ENCODE measurements at places on chromosomes 7 and 10.

- DNase-seq: peak; percentile 85
Measured at GRCh38 chr7:139341058-139341775, at the start of gene FMC1. Gene FMC1, plus strand, starts transcription at chr7:139341337. Its CDS starts 48 bp downstream, at chr7:139341385.

DNA sequence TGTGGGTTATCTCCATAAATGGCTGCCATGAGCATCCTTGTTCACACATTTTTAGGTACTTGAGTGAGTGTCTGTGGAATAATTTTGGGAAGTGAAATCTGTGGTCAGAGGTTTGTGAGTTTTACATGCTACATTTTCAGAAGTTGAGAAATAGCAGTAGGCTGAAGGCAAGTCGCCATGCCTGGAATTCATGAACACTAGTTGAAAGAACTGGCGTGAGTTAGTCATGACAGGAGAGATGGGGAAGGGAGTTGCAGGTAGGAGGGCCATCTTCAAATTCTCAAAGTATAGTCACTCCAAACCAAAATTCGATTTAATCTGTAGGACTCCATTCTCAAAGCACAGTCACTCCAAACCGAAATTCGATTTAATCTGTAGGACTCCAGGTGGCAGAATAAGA, 89.6 kb downstream of the EGFR start:
- DNase-seq: no peak

GRCh38 chr10:29055101-29055500, 233.8 kb upstream of the LYZL1 start:
- no peak for DNase-seq

- DNase-seq: no peak
Measured at GRCh38 chr10:17831896-17832295, 22.7 kb downstream of the MRC1 start.

DNA sequence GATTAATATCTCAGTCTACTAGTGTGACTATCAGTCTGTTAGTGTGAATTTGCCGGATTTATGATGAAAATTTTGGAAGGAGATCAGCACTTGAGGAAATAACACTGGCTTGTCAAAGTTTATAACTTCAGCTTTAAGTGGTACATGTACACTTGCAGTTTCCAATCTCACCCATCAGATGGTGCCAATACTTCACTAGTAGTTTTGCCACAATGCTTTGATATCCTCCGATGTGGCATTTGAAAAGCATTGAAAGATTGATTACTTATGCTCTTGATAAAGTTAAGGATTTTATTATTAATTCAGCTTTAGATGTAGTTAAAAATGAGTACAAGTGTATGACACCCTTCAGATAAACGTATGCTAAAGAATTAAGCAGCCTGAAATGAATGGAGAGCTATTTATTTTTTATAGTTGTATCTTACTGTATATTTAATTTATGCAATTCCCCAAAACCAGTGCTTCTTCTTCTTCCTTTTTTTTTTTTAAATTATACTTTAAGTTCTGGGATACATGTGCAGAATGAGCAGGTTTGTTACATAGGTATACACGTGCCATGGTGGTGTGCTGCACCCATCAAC, 98.2 kb downstream of the ANLN start:
- peak; percentile 12 for DNase-seq

- DNase-seq: no peak
Measured at GRCh38 chr10:90885176-90885575, 13.4 kb downstream of the RPP30 start.

- peak; percentile 28 for DNase-seq
Measured at GRCh38 chr7:3301449-3301731, 338 bp downstream of the SDK1 start.

DNA sequence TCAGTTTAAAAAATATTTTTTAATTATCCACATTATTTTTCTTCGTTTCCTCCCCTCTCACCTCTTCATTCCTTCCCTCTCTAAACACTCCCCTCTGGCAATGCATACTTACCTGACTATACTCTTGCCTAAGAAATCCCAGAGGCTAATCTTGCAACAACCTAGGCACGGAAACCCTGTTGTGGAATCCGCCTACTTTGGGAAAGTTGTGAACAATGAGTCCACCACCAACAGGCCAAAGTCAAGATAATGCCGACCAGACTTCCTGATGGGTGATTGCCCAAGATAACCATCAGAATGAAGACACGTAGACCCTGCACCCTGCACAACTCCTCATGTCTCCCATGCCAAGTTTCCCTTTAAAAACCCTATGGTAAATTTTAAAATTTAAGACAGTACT, 521.5 kb downstream of the KIF20B start:
- DNase-seq: no peak

DNA sequence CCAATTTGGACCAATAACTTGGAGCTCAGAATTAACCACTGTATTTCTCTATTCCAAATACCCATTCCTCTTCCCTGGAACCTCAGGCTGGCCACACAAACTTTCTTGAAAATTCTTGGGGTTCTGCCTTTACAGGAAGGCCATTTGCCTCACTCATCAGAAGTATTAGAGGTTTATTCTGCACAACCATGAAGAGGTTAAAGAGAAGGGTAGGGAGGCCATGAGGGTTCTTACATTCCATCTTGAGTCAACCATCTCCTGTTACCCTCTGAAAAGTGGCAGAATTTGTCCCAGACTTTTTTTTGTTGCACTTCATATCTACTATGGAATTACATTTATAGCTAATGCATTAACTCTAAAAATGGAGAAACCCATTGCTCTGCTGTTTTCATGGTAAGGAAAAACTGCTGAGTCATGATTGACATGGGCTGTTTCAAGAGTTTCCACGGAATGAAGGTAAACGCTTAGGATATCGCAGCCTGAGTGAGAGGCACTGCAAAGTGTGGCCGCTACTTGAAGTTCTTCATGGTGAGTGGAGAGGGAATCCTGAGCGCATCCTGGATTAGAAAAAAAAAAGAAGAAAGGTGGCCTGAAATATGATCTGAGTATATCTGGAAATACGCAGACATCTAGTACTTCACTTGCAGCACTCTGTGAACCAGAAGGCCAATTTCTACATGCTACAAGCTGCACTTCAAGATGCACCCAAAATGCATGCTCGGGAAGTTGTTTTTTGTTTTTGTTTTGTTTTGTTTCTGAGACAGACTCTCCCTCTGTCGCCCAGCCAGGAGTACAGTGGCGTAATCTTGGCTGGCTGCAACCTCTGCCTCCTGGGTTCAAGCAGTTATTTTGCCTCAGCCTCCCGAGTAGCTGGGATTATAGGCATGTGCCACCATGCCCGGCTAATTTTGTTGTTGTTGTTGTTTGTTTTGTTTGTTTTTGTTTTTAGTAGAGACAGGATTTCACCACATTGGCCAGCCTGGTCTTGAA, 83.7 kb downstream of the KIAA1217 start:
- DNase-seq: no peak

DNA sequence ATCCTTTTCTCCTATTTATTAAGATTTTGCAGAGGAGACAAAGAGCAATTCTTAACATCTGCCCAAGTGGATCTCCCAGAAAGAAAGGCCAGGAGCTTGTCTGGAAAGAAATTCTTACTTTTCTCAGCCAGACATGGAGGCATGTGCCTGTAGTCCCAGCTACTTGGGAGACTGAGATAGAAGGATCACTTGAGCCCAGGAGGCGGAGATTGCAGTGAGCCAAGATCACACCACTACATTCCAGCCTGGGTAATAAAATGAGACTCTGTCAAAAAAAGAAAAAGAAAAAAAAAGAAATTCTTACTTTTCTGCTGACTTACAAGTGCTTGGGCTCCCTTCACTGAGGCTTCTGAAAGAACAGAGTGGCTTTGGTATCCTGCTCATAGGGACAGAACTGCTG, 2.4 kb upstream of the CYP3A43 start:
- DNase-seq: no peak
